ENCODE measurements at places on chromosomes 12 and 14. TPM values are rescaled to one million over a fixed set of nuclear protein-coding genes. Genes with fewer than 3 reads are reported as not detected.

GRCh38 chr12:70719672-70720420 lies 82.6 kb upstream of the PTPRB start:
- ATAC-seq = peak; percentile 54

PIK3C2G gene
- not detected for total RNA-seq

SERPINA5 gene
- total RNA-seq = 2.1 TPM

DNA sequence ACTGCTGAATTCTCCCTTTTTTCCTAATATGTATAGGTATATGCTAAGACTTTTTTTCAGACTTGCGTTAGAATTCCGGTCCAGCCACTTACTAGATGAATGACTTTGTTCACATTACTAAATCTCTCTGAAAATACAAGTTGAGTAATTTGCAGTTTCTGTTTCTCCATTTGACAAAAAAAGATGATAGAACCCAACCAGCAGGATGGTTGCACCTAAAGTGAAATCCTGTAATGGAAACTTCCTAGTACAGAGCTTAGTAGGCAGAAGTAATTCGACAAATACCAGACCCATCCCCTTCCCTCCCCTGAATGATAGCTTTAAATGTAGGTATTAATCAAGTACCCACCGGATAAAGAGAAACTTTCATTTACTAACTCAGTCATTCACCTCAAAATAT lies 113.6 kb upstream of the RAP1B start:
- ATAC-seq = no peak

GRCh38 chr12:28172434-28173030 lies 17.7 kb upstream of the CCDC91 start:
- ATAC-seq = peak; percentile 72

GPR135 gene
- total RNA-seq = 2.8 TPM

- ATAC-seq = no peak
Measured at GRCh38 chr14:56136571-56137452, 18.6 kb downstream of the PELI2 start.

Measured in motor neuron (in vitro differentiated cells).